ENCODE measurements at places on chromosomes 1 and 21.

- DNase-seq, result peak; percentile 71
Measured at GRCh38 chr21:41564871-41565274, 56.9 kb upstream of the TMPRSS2 start.

DNA sequence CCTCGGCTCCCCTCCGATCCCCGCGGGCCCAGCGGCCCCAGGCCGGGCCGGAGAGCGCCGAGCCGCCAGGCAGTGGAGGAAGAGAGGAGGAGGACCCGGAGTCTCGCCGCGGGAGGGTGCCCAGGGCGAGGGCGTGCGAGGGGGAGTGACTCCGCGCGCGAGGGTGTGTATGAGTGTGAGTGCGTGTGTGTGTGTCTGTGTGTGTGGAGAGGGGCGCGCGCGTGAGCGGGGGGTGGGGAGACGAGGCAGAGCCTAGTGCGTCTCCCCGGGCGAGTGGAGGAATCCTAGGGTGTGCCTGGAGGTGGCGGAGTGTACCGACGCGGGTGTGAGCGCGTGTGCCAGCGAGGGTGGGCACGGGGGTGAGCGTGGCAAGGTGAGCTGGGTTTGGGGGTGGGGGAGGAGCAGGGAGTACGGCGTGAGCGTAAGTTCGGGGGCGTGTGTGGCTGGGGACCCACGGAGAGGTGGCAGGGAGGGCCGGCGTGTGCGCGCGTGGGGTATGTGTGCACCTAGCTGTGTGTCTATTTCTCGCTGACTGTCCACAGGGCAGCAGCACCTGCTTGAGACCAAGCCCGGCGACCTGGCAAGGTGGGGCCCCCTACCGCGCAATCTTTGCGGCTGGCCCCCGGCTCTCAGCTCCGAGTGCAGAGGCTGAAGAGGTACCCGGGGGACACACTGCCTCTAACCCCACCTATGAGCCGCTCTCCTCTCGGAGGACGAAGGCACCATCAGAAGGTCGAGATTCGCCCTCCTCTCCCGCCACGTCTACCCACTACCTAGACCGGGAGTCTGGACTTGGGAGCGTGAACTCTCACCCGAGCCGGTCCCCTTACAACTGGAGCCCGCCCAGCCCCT lies 784 bp upstream of the KCND3 start:
- peak; percentile 10 for DNase-seq

- DNase-seq, result no peak
Measured at GRCh38 chr1:231376101-231376500, 38.0 kb downstream of the SPRTN start.

DNA sequence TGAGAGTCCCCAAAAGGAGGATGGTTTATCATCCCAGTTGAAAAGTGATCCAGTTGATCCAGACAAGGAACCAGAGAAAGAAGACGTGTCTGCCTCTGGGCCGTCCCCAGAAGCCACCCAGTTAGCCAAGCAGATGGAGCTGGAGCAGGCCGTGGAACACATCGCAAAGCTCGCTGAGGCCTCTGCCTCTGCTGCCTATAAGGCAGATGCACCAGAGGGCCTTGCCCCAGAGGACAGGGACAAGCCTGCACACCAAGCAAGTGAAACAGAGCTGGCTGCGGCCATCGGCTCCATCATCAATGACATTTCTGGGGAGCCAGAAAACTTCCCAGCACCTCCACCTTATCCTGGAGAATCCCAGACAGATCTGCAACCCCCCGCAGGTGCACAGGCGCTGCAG lies 43.3 kb downstream of the ZBTB17 start:
- DNase-seq, result no peak
